ENCODE measurements at places on chromosomes 5 and 9.

DNA sequence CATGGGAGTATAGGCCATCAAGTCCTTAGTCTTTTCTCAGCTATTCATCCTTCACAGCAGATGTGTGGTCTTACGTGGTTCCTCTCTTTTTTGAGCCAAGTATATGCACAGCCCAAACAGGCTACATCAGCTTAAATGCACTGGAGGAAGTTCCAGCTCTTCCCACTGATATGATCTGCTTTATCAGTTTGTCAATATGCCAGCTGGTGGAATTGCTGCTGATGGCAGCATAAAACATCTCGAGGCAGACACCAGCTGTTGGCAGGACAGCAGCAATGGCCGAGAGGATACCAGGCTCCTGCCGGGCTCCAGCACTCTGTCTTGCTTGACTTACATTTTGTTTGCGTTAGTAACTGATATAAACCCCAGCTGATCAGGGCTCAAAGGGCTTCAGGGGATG, 143.4 kb downstream of the TENT4A start:
- no peak for DNase-seq

DNA sequence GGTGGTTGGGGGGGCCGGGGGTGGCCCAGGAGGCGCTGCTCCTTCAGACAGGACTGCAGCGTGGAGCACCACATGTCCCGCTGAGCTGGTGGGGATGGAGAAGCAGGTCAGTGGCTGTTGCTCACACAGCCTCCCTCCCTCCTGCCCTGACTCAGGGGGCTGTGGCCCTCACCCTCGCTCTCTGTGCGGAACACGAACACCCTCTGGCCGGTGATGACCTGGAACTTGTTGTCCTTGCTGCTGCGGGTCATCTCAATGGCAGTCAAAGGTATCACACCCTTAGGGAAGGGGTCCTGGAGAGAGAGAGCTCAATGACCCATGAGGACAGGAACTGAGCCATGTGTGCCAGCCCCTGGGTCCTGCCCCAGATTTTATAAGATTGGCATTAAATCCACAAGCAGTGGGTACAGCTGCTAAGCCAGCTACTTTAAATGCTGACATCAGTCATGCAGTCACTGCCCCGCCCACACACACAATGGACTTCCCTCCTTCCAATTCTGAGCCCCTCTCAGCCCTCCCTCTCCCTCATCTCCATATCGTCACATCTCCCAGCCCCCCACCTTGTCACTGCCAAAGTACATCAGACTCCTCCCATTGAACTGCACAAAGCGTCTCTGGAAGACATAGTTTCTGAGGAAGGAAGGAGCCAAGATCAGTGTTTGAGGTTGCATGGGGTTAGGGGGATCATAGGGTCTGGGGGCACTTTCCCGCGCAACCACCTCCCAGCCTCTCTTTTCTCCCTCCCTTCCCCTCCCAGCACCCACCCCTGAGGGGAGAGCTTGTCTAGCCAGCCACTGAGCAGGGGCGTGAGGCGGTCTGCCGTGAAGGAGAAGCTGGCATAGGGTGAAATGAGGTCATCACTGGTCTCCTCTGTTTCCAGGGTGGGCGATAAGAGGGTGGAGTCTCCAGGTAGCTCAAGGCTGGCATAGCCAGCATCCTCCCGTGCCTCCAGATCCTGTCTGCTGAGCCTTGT, 8.9 kb downstream of the ARAP3 start:
- no peak for DNase-seq

DNA sequence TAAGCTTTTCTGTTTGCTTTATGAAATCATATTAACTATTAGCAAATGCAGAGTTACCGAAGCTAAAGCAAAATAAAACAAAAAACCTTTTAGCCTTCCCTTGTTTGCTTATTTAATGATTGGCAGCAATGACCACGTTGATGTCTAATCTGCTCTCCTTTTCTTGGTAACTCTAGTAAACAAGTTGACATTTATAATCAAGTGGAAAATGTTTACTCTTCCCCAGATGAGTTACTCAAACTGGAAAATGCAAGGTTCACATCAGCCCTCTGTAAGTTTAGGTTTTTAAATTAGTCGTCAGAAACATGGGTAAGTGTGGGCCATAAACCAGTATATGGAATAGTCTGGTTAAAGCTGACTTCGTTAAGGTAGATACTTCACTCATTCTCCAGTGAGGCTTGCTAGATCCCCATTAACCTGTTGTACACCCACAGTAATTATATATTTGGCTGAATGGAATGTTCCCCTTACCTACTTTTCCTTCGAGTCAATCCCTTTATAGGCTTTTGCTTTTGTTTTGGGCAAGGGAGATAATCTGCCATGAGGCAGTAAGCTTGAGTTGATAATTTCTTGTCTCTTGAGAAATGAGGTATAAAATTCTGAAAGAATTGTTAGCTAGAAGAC, 100.9 kb downstream of the GDNF start:
- DNase-seq, result no peak

- no peak for DNase-seq
Measured at GRCh38 chr5:73836607-73837006, 210.6 kb downstream of the ARHGEF28 start.

DNA sequence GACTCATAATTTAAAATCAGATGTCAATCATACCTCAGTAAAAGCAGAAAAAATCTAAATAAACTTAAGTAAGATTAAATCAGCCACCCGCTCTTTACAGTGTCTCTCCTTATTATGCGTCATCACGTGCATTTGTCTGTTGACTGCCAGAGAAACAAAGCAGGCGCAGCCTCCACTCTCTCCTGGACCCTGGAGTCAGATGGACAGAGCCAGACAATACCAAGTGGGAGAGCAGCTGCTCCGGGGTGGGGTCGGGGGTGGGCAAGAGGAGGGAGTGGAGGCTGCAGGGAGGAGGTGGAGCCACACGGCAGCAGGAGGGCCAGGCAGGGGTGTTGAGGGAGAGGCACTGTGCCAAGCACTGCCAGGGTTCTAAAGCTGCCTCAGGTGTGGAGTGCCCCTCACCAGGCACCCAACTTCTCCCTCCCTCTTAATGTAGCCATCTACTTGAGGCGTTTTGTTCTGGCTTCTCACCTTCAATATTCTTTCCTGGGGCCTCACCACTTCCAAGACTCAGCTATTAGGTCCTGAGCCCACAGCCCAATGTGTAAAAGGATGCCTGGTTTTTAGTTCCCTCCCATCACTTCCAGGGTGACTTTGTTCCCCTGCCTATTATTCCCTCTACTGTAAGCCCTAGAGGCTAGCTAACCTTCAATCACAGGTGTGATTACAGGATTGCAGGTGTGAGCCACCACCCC, 96.3 kb downstream of the GLDC start:
- DNase-seq, result no peak

- no peak for DNase-seq
Measured at GRCh38 chr5:147687118-147687517, 95.4 kb downstream of the JAKMIP2 start.

- DNase-seq, result no peak
Measured at GRCh38 chr5:87899208-87899661, 369.4 kb downstream of the TMEM161B start.

- no peak for DNase-seq
Measured at GRCh38 chr5:102539562-102539961, 40.8 kb upstream of the SLCO6A1 start.

GRCh38 chr5:84260939-84261338, 123.7 kb downstream of the EDIL3 start:
- DNase-seq, result no peak

GRCh38 chr5:92419261-92419660, 1036.1 kb upstream of the ARRDC3 start:
- no peak for DNase-seq

DNA sequence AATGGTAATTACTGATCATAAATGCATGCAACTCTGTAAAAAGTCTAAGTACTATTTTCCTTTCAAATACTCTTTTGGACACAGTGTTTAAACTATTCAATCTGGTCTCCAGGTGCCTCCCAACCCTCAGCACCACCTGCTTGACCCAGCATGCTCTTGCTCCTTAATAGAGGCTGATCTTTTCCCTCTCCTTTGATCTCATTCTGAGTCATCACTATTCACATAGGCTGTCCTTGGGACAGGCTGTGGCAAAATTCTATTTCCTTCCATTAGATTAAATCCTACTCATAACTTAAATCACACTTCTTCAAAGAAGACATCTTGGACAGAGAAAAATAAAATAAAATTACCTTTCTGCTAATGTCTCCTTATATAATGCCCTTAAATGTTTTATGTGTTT, 199.4 kb upstream of the ST8SIA4 start:
- DNase-seq, result no peak

GRCh38 chr9:134287591-134288491, 38.4 kb upstream of the RXRA start:
- DNase-seq, result no peak

DNA sequence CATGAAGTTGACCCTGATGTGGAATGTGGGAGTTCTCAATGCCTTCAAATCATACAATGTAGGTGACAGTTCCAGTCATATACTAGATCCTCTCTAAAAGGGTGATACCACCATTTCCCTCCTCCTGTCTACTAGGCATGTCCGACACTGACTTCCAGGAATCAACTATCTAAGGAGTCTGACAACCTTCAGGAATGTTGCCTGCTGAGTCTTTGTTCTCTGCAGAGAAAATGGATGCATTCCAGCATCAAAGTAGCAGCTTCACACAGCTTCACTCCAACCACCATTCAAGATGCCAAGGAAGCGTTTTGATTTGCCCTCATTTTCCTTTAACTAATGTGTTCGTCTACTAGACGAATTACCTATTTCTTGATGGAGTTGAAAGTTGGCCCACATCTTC, 530.2 kb downstream of the EBF1 start:
- no peak for DNase-seq

DNA sequence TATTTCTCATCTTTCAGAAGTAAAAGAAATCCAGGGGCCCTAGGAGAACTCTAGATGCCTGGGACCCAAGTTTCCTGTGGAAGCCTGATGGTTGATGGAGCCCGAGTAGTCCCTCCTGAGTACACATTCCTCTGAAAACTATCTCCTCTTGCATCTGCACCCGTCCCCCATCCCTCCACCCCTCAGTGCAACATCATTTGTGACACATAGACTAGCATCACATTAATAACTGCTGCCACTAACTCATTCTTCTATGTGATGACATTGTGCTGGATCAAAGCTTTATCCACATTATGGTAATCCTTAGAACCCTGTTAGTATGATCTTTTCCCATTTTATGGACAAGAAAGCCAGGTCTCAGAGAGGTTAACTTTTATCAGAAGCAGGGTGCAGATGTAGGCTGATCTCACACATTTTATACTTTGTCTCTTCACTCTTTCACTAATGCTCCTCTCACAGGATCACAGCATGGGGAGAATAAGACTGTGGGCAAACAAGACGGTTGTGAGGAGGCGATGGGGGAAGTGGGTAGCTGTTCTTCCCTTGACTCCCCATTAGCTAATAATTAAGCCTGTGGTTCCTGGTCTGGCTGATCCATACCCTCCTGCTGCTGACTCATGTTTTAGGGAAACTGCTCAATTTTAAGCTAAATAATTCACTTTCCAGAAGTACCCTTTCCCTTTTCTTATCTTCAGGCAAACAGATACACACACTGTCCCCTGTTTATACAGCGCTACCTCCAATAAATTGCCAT, 3.9 kb upstream of the HK3 start:
- no peak for DNase-seq

DNA sequence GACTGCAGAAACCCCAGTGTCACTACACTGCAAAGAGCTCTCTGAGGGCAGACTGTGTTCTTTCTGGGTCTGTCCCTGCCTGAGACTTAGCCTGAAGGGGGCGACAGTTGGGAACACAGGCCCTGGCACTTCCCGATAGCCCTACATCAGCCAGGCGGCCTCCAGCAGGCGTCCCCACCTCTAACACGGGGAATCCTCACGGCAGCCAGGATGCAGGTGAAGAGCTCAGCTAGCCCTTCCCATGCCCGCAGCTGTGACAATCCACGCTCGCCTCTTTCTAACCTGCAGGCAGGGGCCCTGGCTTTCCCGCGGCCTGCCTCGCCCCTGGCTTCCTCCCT, 5.9 kb downstream of the MED22 start:
- DNase-seq, result no peak

DNA sequence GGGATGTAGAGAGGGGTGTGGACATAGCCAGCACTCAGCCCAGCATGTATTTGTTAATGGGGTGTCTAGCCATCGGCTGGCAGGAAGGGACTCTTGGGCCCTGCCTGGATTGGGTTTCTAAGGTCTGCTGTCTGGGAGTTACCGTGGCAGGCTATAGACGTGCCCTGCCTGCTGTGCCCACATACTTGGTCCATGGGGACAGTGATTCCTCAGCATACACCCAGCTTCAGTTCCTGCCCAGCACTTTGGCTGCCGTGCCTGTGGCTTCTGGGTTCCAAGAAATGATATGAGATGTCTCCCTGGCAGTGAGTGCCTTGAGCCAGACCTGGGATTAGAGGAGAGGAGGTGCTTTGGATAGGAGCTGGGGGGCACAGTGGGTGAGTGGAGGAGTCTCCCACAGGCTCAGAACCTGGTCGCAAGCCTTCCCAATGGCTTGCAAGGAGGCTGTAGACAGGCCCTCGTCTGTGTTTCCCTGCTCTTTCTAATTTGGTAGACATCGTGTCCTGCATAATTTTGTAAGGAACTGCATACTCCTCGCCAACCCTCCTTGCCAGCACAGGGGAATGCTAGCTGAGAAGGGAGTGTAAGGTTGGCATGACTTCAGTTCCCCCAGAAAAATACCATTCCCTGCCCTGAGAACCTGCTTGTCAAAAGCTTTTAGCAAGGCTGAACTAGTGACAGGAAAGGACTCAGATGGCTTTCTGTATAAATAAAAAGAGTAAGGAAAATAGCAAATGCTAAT, 287.9 kb downstream of the ZSWIM6 start:
- DNase-seq, result no peak

GRCh38 chr5:124536333-124536732, 210.1 kb downstream of the ZNF608 start:
- DNase-seq, result no peak

DNA sequence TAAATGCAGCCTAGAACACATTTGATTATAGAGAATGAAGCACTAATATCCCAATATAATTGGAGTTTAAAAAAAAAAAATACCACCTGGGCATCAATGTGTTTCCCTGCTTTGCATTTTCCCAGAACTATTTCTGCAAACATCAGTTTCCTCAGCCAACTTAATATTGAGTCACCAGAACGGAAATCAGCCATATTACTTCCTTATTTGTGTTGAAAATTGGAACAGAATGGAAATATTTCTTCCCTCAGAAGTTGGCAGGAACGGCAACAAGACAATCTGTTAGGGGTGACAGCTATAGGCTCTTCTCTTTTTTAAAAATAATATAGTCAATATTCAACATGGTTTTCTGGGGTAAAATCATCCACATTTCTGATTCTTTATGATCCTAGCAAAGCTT, 4.0 kb downstream of the MFAP3 start:
- DNase-seq, result no peak

- no peak for DNase-seq
Measured at GRCh38 chr5:14168144-14168792, 25.1 kb downstream of the TRIO start.

Data from naive thymus-derived CD8-positive, alpha-beta T cell (primary cell).